Gastroesophageal sphincter (tissue), 4 donors: ENCODE measurements at places on chromosomes 3 and 15. TPM values are rescaled to one million over a fixed set of nuclear protein-coding genes. Genes with fewer than 3 reads are reported as not detected.
A peak's percentile ranks its signal among the peaks of the same experiment; 100 is the strongest.

DNA sequence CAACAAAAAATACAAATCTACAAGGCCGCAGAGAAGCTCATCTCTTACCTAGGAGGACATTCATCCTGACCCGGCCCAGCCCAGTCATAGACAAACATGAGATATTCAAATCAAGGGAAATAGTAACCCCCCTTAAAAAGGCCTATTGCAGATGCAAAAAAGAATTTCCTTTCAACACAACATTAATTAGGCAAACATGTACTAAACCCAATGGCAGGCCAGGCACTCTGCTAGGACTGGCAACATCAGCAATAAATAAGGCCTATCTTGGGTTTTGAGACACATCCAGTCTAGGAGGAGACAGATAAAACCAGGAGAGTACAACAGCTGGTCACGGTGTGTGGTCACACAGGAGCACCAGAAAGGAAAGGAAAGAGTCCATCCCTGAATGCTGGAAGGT, 61.4 kb downstream of the ADCY5 start:
- ATAC-seq = no peak

- peak; percentile 95 for ATAC-seq
Measured at GRCh38 chr3:141486746-141487520, at the start of gene RASA2. RASA2 (plus strand) TSS chr3:141487027; CDS start chr3:141487084, 57 bp downstream.

TMEM87A gene
- 70.0 TPM for total RNA-seq

GRM7 gene
- not detected for total RNA-seq

SLC22A14 gene
- total RNA-seq = not detected
